ENCODE measurements at places on chromosomes 3 and 15.

DNA sequence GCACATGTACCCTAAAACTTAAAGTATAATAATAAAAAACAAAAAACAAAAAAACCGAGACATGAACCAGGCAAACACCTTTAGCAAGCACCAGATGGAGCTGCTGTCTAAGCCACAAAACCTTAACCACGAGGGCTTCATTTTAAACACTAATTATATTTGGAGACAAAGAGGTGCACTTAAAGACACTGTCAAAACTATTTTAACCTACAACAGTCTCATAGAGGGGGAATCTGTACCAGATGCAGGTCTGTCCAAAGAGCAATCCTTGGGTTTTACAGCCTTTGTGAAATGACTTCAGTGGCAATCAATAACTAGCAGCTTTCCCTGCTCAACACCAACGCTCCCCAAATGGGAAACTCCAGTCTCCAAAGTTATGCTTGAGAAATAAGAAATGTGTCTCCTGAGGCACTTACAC lies 115.7 kb upstream of the TSPAN3 start:
- DNase-seq, result no peak

DNA sequence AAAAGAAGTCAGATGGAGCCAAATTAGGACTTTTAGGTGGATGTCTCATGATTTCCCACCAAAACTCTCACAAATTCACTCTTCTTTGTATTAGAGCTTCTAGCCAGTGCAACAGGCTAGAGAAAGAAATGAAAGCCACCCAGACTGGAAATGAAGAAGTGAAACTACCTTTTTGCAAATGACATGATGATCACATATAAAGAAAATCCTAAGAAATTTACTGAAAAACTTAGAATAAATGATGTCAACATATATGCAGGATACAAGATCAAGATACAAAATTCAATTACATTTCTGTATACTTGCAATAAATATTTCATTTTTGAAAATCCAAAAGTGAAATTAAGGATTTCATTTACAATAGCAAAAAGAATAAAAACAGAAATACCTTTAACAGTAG lies 110.8 kb downstream of the LRIG1 start:
- DNase-seq, result no peak

GRCh38 chr3:48090166-48090939 lies 74.1 kb upstream of the MAP4 start:
- no peak for DNase-seq

GRCh38 chr3:85342915-85343314 lies 384.1 kb downstream of the CADM2 start:
- DNase-seq, result no peak

DNA sequence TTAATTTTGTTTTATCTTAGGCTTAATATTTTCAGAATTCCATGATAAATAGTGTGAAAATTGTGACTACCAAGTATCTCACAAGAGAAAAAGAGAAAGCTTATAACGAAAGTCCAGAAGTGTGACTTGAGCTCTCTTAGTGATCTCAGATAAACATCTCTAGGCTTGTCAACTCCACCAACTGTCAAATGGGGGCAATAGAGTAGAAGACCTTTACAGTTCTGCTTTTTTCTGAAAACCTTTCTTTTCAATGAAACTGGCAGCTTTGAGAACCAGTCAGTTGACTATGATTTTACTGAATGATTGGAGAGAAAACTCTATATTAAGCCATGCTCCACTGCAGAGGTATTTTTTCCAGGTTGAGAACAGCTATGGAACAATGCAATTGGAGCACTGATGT lies 119.2 kb upstream of the TP63 start:
- no peak for DNase-seq

DNA sequence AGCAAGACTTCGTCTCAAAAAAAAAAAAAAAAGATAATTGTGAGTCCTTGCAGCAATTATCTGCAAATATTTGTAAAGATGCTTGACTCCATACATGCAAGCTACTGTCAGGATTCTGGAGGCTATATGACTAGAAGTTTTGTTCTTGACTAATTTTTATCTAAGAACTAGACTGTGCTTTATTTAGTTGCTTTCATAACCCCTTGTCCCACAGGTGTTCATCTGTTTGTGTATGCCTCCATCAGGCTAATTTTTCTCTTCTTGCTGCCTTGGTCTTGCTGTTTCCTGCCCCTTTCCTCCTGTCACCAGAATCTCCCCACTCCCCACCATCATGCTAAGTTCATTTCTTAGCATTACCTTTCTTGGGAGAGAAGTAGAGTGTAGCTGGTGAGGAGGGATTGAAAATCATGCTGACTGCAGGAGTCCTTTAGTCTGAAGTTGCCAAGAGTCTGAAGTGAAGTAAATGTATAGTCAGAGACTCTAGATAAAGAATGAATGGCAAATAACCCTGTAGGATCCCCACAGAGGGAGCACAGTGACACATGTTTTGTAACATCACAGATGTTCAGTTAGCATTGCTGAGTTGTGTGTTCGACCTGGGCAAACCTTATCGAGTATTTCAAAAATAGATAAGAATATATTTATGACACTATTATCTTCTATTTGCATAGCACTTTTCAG lies 12.5 kb downstream of the ST3GAL6 start:
- DNase-seq, result no peak

DNA sequence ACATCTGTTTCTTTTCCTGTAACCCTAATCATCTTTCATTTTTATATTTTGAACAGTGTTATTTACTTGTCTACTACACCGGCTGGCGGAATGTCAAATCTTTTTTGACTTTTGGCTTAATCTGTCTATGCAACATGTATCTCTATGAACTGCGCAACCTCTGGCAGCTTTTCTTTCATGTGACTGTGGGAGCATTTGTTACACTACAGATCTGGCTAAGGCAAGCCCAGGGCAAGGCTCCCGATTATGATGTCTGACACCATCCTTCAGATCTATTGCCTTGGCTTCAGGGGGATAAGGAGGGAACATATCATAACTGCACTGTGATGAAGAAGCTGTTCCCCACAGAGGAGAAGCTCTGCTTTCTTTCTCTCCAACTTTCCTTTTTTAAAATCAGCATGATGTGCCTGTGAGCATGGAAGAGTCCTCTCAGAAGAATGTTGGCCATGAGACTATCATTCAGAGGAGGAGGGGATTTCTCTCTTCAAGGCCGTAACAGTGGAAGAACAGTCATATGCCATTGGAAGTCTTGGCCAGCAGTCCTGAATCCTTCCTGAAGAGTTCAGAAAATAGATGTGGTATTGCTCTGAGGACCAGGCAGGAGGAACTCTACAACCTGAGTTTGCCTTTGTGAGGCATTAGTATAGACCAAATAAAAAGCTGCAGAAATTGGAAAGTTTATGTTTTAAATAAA lies 69.9 kb downstream of the SEC22A start:
- no peak for DNase-seq

All from activated naive CD8-positive, alpha-beta T cell treated with anti-CD3 and anti-CD28 coated beads, Interleukin-2, amount 50 U/mL, for 24 hours (primary cell).